ENCODE measurements at places on chromosomes 12 and 14.

- DNase-seq, result no peak
Measured at GRCh38 chr12:87779016-87779415, 250.2 kb downstream of the C12orf50 start.

- DNase-seq, result no peak
Measured at GRCh38 chr12:65965358-65965757, 141.1 kb downstream of the HMGA2 start.

GRCh38 chr14:84686550-84686949, 843.4 kb upstream of the FLRT2 start:
- no peak for DNase-seq

DNA sequence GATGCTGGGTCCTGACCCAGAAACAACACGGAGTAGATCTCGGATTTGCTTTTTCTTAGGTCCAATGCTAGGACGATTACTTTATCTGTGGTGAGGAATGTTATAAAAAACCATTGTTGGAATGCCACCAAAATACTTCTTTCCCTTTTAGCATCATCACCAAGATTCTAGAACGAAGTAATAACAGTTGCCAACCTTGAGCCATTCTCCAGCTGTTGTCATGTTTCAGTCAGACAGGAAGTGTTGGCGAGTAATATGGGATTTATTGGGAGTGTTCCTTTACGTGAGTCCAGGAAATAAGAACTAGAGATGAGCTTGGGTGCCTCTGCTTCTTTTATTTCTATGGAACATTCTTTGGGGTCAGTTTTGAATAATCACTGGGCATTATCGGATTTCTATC, 892.9 kb downstream of the DIO2 start:
- DNase-seq, result no peak

All from psoas muscle (tissue), 8 donors.